ENCODE measurements at places on chromosomes 6 and 20.

DNA sequence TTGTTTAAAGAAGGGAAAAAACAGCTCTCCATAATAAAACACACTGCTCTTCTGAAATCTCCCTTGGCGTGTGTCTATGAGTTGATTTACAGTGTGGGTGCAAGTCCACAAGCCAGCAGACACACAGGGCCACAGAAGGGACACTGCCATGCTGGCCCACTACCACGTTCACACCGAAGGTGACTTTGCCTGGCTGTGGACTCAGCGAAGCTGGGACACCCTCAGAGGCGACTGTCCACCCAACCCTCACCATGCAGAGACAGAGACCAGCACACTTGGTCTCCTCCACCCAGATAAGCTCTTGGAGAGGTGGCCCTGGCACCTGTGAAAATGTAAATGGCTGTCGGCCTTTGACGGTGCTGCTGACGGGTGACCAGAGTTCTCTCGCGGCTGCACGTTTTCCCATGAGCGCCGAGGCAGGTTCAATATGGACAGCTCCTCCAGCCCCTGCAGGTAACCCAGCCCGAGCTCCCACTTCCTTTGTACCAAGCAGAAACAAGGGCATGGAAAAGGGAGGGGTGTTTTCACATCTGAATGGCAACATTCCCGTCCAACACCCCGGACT is 78.0 kb downstream of the YTHDF1 start:
- DNase-seq, result no peak

GRCh38 chr6:149473080-149474052 is 11.4 kb downstream of the ZC3H12D start:
- DNase-seq, result no peak

DNA sequence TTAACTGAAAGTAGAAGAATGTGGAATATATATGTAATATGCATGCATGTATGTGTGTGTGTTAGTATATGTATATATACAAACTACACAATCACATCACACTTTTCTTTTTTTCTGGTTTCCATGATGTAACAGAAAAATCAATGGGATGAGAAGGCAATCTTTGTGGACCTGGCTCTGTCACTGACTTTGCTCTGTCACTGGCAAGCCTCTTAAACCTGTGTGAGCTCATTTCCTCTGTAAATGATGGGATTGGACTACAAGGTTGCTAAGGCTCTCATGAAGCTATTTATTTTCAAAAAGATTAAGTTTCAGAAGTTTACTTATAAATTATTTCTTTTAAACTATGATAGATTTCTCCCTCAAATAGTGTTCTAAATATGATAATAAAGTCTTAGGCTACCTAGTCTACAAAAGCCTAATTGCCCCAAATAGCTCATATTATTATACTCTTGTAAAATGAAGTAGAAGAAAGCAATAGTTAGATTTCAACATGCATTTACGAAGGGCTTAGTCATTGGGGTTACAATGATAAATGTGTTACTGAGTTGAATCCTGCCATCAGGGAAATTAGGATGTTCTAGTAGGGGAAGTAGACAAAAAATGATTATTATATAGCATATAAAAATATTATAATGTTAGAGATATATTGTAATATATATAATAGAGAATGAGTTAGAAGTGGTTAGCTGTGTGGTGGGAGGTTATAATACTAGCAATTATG is 129.3 kb downstream of the AFG1L start:
- DNase-seq, result no peak

GRCh38 chr6:7218406-7218988 is 94.5 kb downstream of the SSR1 start:
- no peak for DNase-seq

GRCh38 chr20:4726710-4727397 is 5.1 kb downstream of the PRND start:
- peak; percentile 69 for DNase-seq

GRCh38 chr6:144888621-144889020 is 603.5 kb downstream of the UTRN start:
- DNase-seq, result no peak

- no peak for DNase-seq
Observed at GRCh38 chr6:158471339-158471738, 88.6 kb upstream of the TMEM181 start.

GRCh38 chr6:151763938-151764680 is 43.4 kb upstream of the ESR1 start:
- DNase-seq, result peak; percentile 49

DNA sequence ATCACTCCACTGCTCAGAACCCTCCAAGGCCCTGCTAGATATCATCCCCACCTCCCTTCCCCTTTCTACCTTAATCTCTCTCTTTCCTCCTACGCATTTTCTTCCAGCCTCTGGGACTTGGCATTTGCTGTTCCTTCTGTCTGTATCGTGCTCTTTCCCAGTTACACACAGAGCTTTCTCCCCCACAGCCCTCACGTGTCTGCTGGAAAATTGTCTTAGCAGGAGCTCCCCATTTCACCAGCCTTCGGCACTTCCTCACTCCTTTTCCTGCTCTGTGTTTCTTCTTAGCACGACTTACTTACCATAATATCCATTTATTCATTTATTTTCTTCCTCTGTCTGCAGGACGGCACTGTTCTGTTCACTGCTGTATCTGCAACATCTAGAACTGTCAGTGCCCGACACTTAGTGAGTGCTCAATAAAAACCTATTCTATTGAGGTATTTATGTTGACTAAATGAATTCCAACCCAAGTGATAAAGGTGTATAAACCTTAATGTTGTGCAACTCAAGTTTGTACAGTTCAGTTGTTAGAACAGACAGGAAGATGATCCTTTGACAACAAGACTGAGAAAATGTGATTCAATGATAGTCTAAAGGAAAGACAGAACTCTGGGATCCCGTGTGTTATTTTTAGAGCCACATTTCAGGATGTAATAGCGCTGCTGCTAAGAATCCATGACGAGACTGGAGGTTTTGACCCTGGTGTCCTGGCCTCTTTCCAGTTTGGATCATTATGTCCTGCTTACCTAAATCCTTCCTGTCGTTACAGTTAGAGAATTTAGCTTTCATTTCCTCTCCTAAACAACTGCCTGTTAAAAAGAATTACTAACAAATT is 170.1 kb upstream of the LAMP5 start:
- DNase-seq, result no peak

DNA sequence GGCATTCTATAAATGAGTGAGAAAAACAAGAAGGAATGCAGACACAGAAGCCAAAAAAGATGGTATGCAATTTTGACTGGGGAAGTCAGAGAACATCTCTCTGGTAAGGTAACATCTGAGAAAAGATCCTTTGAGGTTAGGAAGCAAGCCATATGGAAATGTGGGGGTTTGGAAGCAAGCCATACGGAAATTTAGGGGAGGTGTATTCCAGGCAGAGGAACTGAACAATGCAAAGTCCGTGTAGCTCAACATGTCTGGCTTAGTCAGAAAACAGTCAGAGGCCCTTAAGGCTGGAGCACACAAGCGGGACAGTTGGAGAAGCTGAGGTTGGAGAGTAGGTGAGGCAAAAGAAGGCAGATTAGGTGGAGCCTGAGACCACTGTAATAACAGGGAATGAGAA is 35.3 kb downstream of the RALGAPA2 start:
- no peak for DNase-seq

DNA sequence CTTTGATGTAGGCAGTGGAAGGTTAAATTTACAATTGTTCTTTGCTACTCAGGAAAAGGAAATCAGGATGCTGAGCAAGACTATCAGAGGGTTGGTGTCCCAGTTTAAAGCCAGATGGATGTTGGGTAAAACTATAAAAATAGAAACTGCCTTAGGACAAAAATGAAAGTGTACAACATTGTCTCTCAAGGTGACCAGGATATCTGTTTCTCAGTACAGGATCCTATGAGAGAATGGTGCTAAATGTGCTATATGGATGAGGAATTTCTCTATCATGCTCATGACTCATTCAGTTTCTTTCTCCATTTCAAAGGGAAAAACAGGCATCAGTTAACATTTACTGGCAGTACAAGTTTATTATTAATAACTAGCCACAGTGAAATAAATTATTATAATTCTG is 534.2 kb upstream of the GJE1 start:
- DNase-seq, result no peak

- peak; percentile 86 for DNase-seq
Observed at GRCh38 chr20:45933266-45934045, 1.0 kb upstream of the PCIF1 start.

GRCh38 chr20:36578356-36579041 is 5.1 kb downstream of the TGIF2 start:
- no peak for DNase-seq

- peak; percentile 62 for DNase-seq
Observed at GRCh38 chr20:29873946-29874345, 1383.5 kb upstream of the DEFB115 start.

GRCh38 chr20:54382419-54382818 is 93.0 kb upstream of the DOK5 start:
- DNase-seq, result no peak

GRCh38 chr6:143708889-143709288 is 31.1 kb downstream of the PHACTR2 start:
- DNase-seq, result no peak
